ENCODE measurements at places on chromosomes 7 and 10. TPM values are rescaled to one million over a fixed set of nuclear protein-coding genes. Genes with fewer than 3 reads are reported as not detected.

Gene SRPK2
- polyA plus RNA-seq, result 34.6 TPM

GRCh38 chr7:825386-825785 is 6.9 kb upstream of the SUN1 start:
- no peak for DNase-seq

DNA sequence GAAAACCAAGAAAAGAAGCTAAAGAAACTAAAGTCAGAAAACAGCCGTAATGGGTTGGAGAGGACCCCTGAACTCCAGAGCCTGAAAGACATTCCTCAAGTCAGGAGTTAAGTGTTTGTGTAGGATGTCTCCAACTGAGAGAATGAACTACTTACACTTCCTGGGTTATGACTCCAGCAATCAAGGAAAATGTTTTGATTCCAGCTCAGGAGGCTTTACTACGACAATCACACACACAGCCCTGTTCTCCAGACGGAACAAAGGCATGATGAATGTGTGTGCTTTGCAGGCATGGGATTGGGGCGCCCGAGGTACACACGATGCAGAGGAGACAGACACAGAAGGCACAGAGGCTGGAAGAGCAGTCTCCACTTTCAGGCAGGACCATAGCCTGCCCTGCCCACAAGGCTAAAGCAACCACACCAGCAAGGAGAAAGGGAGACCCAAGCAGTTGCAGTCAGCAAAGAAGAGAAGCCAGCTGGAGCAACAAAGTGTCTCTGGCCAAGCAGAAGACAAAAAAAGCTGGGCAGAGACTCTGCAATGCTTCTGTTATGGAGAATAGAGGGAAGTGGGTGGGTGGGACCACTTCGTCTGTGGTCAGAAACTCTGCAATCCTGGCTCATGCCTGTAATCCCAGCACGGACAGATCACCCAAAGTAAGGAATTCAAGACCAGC is 89.1 kb downstream of the GRB10 start:
- DNase-seq, result no peak

- no peak for DNase-seq
Observed at GRCh38 chr10:78779339-78779955, 289.3 kb upstream of the ZMIZ1 start.

Gene COL28A1
- polyA plus RNA-seq, result 1.1 TPM

GRCh38 chr10:61197057-61197456 is 253.1 kb upstream of the RHOBTB1 start:
- DNase-seq, result peak; percentile 73

Gene CYP2W1
- polyA plus RNA-seq, result 1.7 TPM

DNA sequence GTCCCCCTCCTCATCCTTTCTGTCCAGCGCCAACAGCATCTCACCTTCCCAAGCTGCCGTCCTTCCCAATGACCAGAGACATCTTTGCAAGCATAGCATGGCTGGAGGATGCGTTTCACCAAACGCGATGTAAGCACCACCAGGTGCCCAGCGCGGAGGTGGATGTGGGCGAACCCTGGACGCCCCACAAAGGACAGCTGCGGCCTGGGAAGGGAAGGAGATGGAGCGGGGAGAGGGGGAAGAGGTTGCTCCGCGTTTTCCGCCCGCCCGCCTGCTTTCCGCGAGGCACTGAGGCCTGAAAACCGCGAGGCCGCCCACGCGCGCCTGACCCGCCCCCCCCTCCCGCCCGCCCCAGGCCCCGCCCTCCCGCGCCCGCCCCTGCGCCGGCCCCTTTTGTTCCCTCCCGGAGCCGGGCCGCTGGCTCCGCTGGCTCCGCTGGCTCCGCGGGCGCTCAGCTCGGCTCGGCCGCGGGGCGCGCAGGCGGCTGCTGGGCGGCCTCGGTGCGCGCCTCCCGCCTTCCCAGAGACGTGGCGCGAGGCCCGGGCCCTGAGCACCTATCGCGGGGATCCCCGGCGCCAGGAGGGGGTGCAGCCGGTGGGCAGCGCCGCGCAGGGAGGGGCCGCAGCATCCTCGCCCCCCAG is at the start of gene CLIP2:
CLIP2 (plus strand) TSS at position 390 of the 641 bp plus-strand sequence. CDS start 28,140 bp downstream, outside the sequence.
- peak; percentile 82 for DNase-seq

Gene LRIT1
- polyA plus RNA-seq, result not detected

DNA sequence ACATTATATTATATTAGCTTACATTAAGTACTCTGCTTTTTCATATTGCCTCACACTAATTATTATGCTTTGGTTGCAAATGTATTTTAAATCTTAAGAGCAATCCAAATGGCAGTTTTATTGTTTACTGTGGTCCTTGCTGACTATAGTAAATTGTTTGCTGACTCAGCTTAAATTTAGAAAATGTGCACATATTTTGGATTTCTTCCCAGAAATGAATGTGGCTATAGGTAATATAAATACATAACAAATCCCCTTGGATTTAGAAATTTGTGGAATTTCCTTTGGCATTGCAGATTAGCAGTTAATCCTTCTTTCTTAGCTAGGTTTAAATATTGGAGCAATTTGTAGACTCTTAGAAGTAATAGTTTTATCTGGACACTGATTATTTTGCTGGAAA is 565.8 kb downstream of the NRG3 start:
- no peak for DNase-seq

GRCh38 chr10:111118758-111119157 is 41.9 kb downstream of the ADRA2A start:
- DNase-seq, result no peak

DNA sequence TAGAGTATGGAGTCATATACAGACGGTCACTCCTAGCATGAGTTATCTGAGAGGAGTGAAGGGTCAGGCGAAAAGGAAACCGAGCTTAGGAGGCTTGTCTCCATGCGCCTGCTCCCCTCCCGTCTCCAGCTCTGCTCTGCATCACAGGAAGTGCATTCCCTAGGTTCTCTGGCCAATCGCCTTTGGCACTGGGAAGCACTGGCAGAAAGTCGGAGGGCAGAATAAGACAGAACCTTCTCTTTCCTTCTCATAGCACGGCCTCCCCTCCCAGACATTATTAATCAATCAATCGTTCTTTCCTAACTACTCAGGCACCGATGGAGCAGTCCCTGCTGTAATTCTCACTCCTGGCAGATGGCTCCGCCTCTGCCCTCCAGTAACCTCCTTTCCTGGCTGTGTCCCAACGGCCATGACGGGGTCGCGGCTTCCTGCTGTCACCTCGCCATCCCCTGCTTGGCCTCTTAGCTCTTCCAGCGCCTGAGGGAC is 177.1 kb downstream of the FRMD4A start:
- peak; percentile 18 for DNase-seq

All from hindlimb muscle (tissue), 1 donor.